ENCODE measurements at places on chromosomes 16 and 17.

- no peak for DNase-seq
Measured at GRCh38 chr16:35134471-35134870, 1675.1 kb downstream of the TP53TG3F start.

DNA sequence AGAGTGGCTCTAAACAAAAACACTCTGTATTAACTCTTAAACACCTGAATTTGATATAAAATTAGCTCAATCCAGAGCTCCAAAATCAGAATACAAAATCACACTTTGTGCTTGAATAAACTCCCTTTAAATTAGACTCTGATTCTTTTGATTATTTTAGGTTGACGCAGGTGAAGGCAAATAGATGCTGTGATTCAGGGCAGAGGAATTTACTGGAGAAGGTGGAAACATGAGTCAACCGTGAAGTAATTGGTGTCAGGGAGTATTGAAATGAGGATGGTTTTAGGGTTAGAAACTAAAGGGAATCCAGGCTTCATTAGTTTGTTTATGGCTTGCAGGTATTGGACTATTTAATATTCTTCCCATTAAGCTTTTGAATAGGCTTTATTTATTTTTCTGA lies 37.1 kb upstream of the TEKT1 start:
- DNase-seq: no peak

- no peak for DNase-seq
Measured at GRCh38 chr16:66172463-66172862, 194.0 kb upstream of the CDH5 start.

DNA sequence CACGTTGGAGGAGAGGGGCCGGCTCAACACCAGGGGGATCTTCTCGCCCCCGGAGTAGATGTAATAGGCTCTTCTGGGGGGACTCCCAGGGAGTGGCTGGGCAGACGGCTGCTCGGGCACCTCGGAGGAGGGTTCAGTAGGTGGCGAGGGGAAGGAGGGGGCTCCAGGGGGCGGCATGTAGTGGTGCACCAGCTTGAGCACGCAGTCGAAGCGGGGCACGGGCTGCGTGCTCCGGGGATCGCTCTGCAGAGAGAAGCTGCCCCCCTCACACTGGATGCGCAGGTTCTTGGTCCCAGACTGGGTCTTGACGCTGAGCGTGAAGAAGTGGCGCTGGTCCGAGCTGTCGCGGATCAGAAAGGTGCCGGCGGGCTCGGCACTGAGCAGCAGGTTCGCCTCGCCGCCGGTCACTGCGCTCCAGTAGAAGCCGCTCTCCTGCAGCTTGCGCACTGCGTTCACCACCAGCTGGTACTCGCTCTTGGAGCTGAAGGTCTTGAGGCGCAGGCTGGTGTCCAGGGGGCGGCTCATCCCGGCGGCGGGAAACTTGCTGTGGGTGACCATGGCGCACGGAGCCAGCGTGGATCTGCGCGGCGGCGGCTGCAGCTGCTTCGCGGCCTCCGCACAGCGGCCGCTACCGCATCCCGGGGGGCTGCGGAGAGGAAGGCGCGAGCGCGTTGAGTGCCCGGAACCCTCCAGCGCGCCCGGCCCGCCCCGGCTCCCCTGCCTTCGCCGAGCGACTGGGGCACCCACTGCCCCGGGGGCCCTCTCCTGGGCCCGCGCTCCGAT lies 1.1 kb downstream of the SOCS3 start:
- no peak for DNase-seq

DNA sequence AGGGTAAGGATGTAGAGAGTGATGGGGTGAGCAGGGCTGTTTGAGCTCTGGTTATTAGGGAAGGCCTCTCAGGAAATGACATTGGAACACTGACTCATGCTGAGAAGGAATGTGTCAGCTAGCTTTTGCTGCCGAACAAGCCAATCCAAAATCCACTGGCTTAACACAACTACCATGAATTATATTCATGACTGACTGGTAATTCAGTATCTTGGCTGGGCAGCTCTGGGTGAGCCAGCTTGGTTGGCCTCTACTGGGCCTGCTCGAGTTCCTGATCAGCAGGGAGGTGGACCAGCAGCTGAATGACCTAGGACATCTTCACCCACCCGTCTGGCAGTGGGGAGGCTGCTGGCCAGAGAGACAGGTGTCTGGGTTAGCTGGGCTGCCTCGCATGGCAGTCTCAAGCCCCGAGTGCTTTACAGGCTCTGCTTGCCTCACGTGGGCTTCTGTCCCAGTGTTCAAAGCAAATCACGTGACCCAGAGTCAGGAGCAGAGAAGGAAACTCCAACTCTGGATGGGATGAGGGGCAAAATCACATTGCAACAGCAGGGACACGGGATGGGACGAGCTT lies 209.4 kb downstream of the KATNIP start:
- DNase-seq: peak; percentile 3

DNA sequence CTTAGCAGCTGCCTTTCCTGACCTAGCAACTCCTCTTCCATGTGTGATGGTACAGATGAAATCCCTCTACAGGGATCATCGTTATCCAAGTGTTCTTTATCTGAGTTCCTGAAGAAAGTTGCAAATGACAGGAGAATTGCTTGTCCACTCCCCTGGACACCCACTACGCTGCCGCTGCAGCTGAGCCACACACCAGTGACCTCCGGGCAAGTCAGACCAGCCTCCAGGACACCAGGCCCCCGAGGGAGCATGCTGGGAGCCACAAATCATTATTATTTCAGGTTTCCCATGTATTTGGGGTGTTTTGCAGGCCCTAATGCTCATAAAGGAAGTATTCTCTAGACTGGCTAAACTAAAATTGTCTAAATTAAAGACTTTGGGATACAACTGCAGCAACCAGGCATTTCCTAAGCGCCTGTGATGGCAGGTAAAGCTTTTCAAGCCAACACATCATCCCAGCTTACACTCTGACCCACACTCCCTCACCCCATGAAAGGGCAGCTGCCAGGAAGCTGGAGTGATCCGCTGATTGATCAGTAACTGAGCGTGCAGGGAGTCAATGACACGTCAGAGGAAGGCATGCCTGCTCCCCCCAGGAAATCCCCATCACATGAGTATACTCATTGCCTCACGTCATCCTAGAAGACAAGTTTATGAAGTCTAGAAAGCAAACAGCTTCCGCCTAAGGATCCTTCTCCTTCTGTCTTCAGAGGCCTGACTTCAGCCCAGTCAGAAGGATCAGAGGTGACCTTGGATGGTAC lies 14.4 kb downstream of the FA2H start:
- DNase-seq: peak; percentile 67

- no peak for DNase-seq
Measured at GRCh38 chr16:4017807-4018206, 98.4 kb downstream of the ADCY9 start.

DNA sequence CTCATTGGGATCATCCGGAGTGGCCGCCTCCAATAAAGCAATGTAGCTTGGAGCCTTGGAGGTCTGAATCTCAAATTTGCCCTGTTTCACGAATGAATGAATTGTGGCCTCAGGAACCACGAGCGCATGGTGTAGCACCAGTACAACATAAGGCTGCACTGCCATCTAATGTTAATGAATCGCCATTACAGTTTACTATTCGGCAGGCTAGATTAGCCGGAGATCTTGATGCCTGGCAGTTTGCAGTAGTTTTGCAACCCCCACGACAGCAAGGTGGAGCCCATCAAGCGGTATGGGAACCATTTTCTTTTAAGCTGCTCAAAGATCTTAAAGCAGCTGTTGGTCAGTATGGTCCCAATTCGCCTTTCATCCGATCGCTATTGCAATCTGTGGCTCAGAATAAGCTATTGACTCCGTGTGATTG lies 18.8 kb downstream of the ALOX15B start:
- peak; percentile 67 for DNase-seq

DNA sequence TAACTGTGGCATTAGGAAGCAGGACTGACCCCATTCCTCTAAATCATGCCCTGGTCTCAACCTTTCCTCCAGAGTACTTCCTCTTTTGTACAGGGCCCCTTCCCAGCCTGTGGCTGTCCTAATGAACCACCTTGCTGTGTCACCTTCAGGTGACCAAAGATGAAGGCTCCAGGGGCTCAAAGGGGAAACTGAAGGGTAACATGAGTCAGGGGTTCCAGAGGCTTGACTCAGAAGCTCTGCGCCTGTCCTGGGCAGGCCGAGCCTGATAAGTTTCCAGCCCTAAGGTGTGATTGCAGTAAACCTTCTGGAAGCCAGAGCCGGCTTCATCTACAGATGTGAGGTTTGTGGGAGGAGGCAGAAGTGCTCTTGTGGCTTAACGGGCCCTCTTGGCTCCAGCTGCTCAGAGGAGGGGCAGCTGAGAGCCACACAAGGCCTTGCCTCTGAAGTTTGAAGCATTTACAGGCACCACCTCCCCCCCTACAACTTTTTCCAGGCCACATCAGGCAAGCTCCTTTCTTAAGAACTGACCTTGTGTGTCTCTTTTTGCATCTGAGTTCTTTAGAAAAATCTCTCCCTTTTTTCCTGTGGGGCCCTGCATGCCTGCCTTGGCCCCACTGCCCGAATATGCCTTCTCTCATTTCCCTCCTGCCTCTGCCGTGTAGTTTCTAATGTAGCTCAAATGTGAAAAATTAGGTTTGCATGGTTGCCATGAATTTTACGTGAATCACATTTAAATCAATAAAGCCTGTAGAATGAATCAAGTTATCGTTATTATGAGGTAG lies 149.9 kb downstream of the CLEC16A start:
- no peak for DNase-seq

GRCh38 chr16:13542284-13542683 lies 377.7 kb upstream of the ERCC4 start:
- DNase-seq: no peak
